ENCODE measurements at places on chromosomes 13 and 19. TPM values are rescaled to one million over a fixed set of nuclear protein-coding genes. Genes with fewer than 3 reads are reported as not detected.

The ABHD17A gene
- 96.8 TPM for total RNA-seq

The LILRA6 gene
- total RNA-seq = 5.2 TPM

The DCT gene
- 0.27 TPM for total RNA-seq

The HDGFL2 gene
- total RNA-seq = 22.7 TPM

The SYNGR4 gene
- total RNA-seq = not detected

The MPND gene
- total RNA-seq = 5.8 TPM

The PINLYP gene
- total RNA-seq = 6.6 TPM

The TNFAIP8L1 gene
- total RNA-seq = 4.3 TPM

The CABP5 gene
- total RNA-seq = not detected

The LGI4 gene
- total RNA-seq = 17.4 TPM

The ZNF414 gene
- 10.6 TPM for total RNA-seq

The KLK5 gene
- not detected for total RNA-seq

The OPA3 gene
- 8.4 TPM for total RNA-seq

The KLC3 gene
- not detected for total RNA-seq

The FGF21 gene
- not detected for total RNA-seq

The PLA2G4C gene
- total RNA-seq = 24.2 TPM

The CLEC4M gene
- total RNA-seq = not detected

The FBXO17 gene
- total RNA-seq = 29.6 TPM

The SIGLEC10 gene
- total RNA-seq = 20.3 TPM

The ZNF730 gene
- total RNA-seq = not detected

The NRTN gene
- not detected for total RNA-seq

The HSPB6 gene
- 78.6 TPM for total RNA-seq

The ZNF442 gene
- 0.81 TPM for total RNA-seq

The MBD3 gene
- 97.8 TPM for total RNA-seq

The ELANE gene
- total RNA-seq = not detected

The MBD3L3 gene
- total RNA-seq = not detected

The CGB8 gene
- not detected for total RNA-seq

The ZNF729 gene
- not detected for total RNA-seq

The ZNF304 gene
- 6.2 TPM for total RNA-seq

The FCAR gene
- 0.68 TPM for total RNA-seq

The FPR1 gene
- total RNA-seq = 30.2 TPM

The PCP2 gene
- total RNA-seq = not detected
